NCI-H1694 (cell line): ENCODE measurements at places on chromosomes 12 and 14.

- DNase-seq: peak; percentile 60
These were observed 327.5 kb upstream of the PDE3A start for GRCh38 chr12:20040831-20041230.

DNA sequence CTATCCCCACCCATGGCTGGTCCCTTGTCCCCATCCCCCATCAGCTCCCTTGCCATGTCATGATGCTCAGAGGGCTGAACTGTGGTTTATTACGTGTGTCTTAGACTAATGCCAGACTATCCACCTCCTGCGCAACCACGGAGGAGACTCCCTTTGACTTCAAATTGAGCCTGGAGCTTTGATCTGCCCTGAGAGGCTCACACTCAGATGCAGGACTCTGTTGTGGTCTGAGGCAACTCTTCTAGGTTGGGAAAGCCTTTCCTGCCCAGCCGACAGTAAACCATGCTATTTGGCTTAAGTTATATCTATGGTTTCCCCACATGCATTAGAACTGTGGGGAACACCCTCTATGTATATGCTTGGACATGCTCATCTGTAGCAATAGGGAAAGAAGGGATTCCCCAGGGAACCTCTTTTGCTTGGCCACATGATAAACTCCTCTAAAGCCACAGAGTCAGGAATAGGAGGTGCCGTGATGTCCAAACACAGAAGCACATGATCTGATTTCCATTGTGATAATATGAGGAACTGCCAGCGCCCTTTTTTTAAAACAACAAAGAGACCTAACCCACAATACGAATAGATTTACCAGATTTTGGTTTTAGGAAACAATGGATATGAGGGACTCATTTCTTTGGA, 11.1 kb upstream of the LGALS3 start:
- DNase-seq: no peak

DNA sequence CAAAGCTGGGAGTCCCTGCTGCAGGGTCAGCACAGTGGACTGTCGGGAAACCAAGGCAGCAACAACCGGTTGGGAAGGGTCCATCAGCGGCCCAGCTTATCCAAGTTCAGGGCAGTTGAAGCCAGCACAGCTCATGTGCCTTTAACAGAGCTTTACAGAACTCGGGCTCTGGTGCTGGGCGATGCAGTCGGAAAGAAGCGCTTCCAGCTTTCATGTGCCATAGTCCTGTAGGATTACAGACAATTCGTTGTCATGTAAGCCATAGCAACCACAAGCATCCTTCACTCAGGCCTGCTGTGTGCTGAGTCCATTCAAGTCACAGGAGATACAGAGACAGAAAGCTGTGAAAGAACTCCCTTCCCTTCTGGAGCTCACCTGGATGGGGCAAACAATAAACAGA, 3.5 kb upstream of the FAM181A start:
- no peak for DNase-seq

- no peak for DNase-seq
These were observed 33.8 kb downstream of the DMAC2L start for GRCh38 chr14:50345846-50346422.

DNA sequence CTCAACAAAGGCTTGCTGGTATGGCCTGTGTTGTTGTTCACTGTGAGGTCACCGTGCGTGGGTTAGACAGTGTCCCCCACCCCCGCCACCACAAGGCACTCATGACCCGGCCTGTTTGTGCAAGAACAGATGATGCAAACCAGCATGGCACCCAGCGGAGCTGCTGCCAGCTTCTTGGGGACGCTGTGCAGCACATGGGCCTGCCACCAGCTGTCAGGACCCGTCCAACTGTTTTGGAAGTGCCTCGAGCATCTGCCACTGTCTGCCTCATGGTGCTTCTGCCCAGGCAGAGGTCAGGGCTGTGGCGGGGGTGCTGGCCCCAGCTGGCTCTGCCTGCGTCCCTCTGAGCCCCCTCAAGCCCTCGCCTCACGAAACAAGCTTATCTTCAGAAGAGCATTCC, 1.5 kb downstream of the ASB2 start:
- DNase-seq: peak; percentile 95

DNA sequence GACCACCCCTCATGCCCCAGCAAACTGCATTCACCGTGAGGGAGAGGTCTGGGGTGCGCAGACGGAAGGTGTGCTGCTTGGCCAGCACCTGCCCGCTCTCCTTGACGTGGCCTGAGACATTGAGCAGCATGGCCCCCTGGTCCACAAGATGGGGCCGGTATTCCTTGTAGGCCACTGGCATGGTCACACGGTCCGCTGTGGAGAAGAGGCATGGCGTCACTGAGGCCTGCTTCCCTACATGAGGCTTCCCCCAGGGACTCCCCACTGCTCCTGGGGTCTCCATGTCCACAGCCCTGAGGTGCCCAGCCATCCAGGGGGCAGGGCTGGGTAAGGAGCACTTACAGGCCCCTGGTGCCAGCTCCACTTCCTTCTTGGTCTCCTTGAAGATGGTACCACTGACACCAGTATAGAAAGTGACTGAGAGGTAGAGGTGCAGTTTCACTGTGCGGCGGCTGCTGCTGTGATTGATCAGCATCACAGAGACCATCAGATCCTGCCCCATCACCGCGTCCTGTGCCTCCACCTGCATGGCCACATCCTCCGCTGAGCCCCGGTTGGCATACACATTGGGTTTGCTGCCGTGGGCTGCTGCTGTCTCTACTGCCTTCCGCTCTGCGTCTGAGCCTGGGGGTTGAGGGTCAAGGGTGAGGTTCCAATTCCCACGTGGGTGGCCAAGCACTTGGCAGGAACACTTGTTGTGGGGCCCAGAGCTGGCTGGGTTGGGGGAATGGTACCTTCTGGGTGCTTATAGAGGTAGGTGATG, 8.2 kb downstream of the TGM1 start:
- no peak for DNase-seq
